Kidney epithelial cell (primary cell): ENCODE measurements at places on chromosomes 2 and 18. TPM values are rescaled to one million over a fixed set of nuclear protein-coding genes. Genes with fewer than 3 reads are reported as not detected.

Gene SERPINB11
- not detected in 2 replicates for total RNA-seq

DNA sequence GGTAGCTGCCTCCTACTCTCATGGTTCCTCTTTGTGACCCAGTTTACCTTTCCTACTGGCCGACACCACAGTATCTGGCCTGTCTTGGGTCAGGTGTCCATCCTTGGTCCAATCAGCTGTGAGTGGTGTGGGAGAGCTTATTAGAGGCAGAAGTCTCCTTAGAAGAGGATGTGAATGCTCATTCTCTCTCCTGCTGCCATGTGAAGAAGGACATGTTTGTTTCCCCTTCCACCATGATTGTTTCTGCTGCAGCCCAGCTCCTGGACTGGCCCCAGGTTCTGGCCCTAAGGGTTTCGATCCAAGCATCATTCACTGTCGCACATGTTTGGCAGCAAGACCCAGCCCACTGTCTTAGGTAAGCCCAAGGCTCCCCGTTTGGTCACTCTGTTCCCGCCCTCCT lies 55.3 kb upstream of the TGIF1 start:
- no peak for DNase-seq

- no peak for DNase-seq
These were observed 64.4 kb downstream of the GREB1 start for GRCh38 chr2:11598228-11598731.

GRCh38 chr2:236088368-236089057 lies 79.7 kb downstream of the GBX2 start:
- DNase-seq, result peak; percentile 56

GRCh38 chr2:165617741-165618481 lies 148.4 kb downstream of the CSRNP3 start:
- no peak for DNase-seq

- DNase-seq, result no peak
These were observed 118.8 kb upstream of the PIEZO2 start for GRCh38 chr18:11268153-11268552.

- no peak for DNase-seq
These were observed 57.1 kb downstream of the MAP4K4 start for GRCh38 chr2:101754618-101755017.

GRCh38 chr2:67900826-67901225 lies 162.0 kb downstream of the C1D start:
- DNase-seq, result no peak

DNA sequence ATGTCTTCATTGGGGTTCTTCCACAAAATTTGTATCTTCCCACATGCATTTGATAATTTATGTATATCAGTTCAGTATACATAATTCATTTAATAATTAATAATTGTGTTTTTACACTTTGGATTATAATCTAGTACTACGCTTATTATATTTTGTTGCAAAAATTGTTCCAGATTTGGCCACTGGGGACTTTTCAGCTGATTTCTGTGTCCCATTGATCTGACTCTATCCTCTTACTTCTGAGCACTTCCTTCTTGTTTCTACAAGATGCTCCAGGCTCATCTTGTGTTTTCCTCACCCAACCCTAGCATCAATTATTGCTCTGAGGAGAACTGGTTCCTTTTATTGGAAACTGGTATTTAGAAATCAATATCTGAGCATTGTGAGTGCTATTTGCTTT lies 215.3 kb upstream of the CDH19 start:
- no peak for DNase-seq

- DNase-seq, result no peak
These were observed 7.7 kb downstream of the PSD4 start for GRCh38 chr2:113181258-113182051.
